ENCODE measurements at places on chromosomes 5 and 9.

DNA sequence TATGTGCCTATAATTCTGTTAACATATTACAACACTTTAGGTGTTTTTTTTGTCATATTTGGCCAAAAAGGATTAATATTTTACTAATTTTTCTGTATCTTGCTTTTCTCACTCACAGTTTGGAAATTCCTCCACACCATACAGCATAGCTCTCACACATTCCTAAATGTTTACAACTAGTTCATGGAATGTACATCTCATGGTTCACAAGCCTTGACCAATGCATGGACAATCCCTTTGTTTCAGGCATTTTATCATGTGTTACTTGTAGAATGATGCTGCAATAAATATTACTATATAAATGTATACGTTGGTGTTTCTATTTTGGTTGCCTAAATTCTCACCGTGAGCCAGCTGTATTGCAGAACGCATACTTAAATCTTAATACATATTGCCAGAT, 80.5 kb upstream of the SPATA31C2 start:
- no peak for DNase-seq

DNA sequence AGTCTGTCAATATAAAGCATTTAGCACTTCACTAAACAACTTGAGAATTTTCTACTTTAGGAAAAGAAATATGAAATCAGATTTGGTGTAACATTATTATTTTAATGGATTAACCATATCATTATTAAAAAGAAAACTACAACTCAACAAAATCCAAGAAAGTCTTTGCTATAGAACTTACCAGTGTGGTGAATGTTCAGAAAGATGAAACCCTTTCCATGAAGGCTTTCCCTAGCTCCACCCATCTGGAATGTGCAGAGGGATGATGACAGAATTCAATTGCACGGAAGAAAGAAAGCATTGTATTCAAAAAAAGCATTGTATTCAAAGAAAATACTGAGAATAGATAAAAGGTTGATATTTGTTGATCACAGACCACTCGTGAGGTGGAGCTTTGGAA, 328.6 kb upstream of the NUDT12 start:
- DNase-seq, result no peak

DNA sequence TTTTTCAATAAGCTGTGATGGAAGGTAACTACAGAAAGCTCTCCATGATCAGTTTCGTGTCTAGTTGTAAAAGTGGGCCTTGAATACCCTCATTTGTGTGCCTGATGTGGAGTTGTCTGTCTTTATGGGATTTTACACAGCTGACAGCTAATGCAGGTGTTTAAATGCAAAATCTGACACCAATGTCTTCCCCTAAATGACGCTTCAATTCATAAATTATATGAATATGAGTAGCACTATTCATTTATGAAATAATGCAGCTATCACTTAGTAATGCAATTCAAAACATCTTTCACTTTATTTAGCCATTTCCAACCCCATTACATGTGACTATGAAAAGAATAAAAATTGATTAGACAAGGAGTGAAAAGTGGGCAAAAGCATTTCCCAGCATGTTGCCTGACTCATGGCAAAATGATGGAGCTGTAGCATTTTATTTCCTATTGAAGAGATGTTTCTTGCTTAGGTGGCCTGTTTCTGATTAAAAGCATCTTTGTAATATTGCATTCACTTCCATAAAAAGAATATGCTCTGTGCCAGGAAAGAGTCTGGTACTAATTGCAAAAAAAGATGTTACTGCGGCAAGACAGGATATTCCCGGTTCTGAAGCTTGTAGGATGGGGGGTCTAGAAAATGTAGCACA, 116.7 kb upstream of the HAPLN1 start:
- no peak for DNase-seq

DNA sequence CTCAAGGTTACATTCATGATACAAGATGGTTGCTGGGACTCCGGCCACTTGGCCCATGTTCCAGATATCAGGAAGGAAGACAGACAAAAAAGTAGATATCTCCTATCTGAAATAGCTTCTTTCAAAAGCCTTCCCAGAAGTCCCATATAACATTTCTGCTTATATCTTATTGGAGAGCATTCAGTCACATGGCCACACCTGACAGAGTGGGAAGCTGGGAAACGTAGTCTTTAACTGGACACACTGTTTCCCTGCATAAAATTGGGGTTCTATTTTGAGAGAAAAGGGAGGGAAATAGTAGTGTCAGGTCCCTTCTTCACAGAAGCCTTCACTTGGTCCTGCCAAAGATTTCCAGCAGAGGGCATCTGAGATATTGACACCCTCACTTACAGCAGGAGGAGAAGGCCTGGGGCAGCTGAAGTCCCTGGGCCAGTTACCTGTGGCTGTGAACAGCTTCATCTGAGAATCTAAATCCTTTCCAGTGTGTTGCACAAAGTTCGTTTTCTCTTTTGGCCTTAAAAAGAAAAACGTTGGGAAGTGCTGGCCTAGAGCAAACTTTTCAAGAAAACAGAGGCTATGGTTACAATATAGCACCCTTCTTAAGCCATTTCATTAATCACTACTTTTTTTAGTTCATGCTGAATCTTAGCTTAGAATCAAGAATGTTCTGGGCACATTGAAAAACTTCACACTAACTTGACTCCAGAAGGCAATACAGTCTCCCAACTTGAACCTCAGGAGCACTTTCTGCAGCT, 33.5 kb downstream of the SPEF2 start:
- DNase-seq, result peak; percentile 64

GRCh38 chr5:62043289-62044280, 262.4 kb upstream of the KIF2A start:
- peak; percentile 81 for DNase-seq

- DNase-seq, result no peak
Observed at GRCh38 chr5:56158331-56158960, 74.7 kb downstream of the ANKRD55 start.

GRCh38 chr5:97628807-97629206, 445.8 kb upstream of the RIOK2 start:
- no peak for DNase-seq

- no peak for DNase-seq
Observed at GRCh38 chr9:29865764-29866313, 2292.6 kb upstream of the C9orf72 start.

DNA sequence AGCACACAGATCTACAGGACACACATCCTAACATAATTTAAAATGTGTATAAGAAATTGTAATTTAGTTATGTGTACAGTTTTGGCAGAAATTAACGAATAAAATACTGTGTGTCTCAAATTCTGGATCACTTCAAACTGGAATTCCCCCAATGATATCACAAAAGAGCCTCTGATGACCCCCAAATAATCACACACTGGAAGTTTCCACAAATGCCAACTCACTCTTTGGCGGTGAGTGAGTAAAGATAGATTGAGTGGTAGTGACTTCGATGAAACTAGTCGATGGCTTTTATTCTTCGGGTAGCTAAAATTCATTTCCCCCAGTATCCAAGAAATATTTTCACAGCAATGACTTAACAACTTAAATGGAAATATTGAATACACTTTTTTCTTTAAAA, 2.2 kb downstream of the ZNF366 start:
- DNase-seq, result no peak

DNA sequence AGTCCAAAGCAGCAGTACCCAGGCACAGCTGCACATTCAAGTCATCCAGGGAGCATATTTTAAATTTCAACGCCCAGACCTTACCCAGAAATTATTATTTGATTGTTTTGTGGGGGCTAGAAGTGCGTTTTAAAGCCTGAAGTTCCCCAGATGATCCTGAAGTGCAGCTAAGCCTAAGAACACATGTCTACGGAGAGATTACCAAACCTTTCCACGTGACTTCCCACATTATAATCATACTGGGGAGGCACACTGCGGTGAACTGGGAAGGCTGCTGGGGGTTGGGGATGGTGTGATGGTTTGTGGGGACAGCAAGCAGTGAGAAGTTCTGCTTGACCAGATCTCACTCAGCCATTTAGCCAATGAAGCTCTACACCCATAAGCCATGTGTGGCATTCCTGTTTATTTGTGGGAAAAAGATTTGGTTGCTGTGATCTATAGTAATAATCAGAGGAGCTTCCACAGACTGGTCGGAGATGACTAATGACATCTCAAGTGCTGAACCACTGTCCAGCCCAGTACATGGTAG, 93.4 kb upstream of the CDH6 start:
- no peak for DNase-seq

DNA sequence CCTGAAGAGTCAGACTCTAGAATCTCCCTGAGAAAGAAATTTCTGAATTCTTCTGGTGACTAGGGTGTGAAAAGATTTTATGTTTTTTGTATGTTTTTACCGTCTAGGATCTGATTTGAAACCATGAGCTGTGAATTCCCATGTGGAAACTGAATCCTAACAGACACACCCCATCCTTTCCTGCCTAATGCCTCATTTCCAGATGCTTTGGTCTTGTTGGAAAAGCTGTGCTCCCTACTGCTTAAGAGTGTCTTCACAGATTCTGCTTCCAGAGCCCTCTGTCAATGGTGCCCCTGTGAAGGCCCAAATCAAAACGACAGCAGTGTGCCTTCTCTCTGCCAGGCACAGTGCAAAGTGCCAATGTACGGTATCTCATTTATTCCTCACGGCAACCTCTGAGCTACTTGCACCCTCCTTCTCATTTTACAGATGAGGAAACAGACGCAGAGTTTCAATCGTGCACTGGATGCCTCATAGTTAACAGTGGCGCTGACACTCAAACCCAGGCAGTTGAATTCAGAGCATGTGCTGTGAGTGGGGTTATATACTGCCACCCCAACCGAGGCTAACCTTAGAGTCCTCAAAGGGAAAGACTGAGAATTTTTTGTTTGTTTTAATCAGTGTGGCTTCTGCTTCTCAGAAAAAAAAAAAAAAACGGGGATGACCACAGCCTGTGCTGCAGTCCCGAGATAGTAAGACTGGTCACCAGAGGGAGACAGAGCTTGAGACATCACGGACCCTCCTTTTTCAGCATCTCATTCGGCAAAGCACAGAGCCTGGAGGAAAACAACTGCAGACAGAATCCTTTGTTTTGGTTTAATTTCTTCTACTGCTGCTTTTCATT, 188.4 kb downstream of the SNCAIP start:
- DNase-seq, result peak; percentile 46

DNA sequence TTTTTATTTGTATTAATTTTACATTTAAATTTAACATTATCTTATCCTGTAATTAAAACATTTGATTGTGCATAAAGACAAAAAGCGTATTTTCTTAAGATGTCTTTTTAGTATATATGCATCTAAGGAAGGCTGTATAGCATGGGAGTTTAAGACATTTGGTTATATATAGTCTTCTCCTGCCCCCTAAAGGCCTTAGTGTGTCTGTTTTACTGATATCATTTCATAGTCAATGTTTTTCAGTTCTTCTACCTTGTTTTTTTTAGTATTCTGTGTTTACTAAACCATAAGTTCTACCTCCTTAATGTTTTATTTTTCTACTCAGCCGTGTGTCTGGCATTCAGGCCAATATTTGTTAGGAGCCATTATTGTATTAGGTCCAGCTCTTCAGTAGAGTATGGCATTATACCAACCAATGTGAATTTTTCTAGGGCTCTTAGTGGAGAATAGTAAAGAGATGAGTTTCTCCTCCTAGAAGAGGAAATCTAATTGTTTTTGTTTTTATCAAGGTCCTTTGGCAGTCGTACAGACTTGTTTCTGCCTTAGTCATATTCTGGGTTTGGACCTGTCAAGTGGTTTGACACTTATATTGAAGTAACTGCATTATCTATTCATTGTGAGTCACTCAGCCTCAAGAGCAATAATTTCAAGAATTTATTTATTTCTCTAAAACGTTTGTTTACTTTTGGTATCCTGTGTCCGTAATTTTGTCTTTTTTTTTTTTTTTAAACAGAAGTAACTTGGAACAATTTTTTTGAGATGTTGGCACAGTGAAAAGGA, 74.8 kb downstream of the SLF1 start:
- DNase-seq, result peak; percentile 59

DNA sequence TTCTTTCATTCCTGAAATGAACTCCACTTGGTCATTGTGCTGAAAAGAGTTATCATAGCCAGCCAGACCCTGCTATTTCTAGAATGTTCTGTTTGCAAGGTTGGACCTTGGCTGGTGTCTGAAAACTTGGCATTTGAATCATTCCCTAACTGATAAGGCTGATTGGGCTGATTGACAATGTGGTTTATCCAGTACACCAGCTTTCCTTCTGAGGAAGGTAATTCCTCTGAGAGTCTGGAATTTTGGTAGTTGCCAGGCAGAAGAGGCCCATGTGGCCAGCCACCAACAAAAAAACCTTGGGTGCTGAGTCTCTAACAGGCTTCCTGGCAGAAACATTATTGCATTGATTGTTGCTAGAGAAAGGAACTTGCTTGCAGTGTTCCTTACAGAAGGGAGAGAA, 15.3 kb downstream of the SEC61B start:
- no peak for DNase-seq

GRCh38 chr5:154917757-154918156, 20.3 kb downstream of the GEMIN5 start:
- DNase-seq, result no peak

- DNase-seq, result no peak
Observed at GRCh38 chr9:132589148-132590036, 7.0 kb downstream of the BARHL1 start.

GRCh38 chr5:93299681-93300308, 281.2 kb downstream of the NR2F1-AS1 start:
- DNase-seq, result peak; percentile 39

GRCh38 chr9:91945277-91946085, 4.5 kb downstream of the ROR2 start:
- DNase-seq, result peak; percentile 89

DNA sequence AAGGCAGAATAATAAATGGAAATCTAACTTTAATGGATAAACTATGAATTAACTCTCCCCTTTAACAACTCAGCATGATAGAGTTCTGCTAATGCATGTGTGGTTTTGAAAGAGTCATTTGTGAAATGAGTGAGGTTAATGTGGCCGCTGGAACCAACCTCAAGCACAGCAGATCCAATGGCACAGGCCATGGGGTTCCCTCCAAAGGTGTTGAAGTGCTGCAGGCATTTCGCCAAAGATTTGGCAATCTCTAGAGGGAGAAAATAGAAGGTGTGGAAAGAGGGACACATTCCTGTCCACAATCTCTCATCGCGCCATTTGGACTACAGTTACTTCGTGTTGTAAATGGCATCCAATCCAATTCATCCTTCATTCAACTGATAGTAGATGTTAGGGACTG, 35.0 kb downstream of the AGXT2 start:
- no peak for DNase-seq

- DNase-seq, result no peak
Observed at GRCh38 chr5:132943362-132944022, 19.9 kb downstream of the AFF4 start.

- no peak for DNase-seq
Observed at GRCh38 chr5:135600971-135601381, 22.2 kb upstream of the CXCL14 start.
